Epithelial cell of esophagus (primary cell): ENCODE measurements at places on chromosomes 16 and 17.

DNA sequence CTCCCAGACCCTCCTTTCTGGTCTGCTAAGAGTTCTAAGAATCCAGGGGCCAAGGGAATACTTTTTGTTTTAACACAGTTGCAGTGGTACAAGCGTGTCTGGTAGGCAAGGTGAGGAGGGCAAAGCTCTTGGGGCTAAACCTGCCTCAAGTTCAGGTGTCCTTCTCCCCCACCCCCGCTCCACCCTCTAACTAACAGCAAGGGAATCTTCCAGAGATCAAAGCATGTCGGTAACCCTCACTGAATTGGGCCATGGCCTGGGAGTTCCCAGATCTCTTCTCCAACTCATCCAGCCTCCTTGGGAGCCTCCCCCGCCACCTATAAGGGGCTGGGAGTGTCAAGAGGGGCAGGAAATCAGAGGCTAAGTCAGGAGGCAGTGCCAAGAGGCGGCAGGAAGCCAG, 55.7 kb upstream of the TAC4 start:
- no peak for DNase-seq

- no peak for DNase-seq
Measured at GRCh38 chr17:6525141-6525540, 31.2 kb downstream of the PITPNM3 start.

GRCh38 chr17:81063106-81064093, 28.4 kb downstream of the BAIAP2 start:
- no peak for DNase-seq

GRCh38 chr17:36594626-36595401, 3.1 kb downstream of the DHRS11 start:
- no peak for DNase-seq

GRCh38 chr16:48497932-48498768, 111.8 kb downstream of the N4BP1 start:
- peak; percentile 28 for DNase-seq

GRCh38 chr17:49498029-49498615, 3.0 kb downstream of the NGFR start:
- DNase-seq: no peak

DNA sequence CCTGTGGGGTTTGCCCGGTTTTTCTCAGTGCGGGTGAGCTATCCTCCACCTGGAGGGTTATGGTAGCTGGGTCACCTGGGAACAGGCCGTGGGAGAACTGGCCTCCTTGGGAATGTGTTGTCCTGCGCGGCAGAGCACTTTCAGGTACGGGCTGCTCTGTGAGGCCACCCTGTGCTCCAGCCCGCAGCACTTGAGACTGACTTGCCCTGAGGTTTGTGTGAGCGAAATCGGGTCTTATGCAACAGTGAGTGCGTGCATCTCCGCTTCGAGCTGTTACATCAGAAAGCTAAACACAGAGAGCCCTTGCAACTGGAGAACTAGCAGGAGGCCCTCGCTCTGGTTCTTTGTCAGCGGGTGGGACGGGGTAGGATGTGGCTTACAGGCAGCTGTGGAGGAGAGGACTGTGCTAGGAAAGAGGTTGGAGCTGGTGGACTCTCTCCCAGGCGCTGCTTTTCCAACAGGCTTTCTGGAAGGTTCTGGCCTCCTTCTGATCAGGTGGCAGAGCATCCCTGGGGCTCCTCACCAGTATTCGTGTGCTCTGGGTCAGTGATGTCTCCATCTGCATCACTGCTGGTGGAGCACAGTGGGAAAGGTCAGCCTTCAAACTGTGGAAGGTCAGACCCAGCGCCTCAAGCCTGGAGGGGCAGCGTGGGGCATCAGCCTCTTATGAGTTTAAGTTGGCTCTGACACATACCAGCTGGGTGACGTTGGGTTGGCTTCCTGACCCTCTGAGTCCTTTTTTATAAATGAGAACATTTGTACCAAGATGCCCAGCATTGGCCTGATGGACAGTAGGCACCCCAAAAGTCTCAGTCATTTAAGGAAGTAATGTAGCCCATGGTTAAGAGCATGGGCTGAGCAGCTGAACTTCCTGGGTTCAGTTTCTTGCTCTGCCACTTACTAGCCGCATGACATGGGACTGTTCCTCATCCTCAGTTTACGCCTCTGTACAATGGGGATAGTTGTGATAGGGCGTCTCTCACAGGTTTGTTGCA, 76.3 kb downstream of the KSR1 start:
- DNase-seq: peak; percentile 60

DNA sequence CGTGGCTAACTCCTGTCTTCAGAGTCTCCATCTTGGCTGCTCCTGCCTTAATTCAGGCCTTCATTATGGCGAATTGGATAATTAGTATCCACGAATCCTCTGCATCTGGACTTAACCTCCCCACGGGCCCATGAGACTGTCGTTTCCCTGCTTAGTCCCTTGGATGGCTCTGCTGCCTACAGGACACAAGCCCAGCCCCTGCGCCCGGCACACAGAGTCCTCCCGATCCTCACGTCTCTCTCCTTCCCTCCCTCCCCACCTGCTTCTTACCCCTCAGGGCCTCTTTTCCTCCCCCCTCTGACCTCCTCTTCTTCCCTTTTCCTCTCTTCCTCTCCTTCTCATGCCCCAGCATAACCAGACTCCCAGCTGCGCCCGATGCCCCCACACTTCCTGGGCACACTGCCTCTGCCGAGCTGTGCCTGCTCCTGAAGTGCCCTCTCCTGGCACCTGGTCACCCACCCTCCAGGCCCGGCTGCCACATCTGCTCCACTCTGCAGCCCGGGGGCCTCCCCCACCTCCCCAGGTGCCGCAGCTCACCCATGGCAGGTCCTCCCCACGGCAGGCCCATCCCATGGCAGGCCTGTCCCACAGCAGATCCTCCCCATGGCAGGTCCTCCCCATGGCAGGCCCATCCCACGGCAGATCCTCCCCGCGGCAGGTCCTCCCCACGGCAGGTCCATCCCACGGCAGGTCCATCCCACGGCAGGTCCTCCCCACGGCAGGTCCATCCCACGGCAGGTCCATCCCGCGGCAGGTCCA, 45.9 kb downstream of the RPH3AL start:
- DNase-seq: no peak

DNA sequence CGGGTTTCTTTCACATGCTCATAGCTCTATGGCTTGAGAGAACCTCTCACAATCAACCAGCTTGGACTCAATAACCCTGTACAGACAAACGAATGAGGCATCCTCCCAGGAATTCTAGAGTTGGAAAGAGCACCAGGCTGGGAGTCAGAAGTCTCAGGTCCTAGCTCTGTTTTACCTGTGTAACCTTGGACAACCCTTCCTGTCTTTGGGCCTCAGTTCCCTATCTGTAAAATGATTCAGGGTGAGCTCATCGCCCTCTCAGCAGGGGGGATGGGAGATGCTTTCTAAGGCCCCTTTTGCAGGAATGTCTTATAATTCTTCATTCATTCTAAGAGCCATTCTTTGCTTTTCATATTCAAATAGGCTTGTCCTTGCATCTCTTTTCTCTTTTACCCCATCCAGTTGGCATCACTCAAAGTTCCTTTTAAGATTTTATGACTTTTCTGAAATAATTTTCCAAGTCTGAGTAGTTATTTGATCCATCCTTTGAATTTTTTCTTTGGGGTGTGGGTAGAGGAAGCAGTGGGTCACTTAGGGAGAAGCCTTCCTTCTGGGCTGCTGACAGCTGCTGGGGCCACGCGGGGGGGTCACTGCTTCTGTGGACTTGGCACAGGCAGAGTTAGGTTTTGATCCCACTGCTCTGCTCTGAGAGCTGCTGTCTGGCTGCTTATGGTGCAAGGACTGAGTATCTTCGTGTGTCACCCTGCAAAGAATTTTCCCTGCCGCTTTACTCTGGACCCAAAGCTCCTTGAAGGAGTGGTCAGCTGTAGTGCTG, 102.7 kb downstream of the UTP18 start:
- DNase-seq: peak; percentile 2

- no peak for DNase-seq
Measured at GRCh38 chr17:42051013-42051400, 606 bp upstream of the C17orf113 start.

GRCh38 chr17:71395901-71396300, 724.9 kb upstream of the SOX9 start:
- no peak for DNase-seq

DNA sequence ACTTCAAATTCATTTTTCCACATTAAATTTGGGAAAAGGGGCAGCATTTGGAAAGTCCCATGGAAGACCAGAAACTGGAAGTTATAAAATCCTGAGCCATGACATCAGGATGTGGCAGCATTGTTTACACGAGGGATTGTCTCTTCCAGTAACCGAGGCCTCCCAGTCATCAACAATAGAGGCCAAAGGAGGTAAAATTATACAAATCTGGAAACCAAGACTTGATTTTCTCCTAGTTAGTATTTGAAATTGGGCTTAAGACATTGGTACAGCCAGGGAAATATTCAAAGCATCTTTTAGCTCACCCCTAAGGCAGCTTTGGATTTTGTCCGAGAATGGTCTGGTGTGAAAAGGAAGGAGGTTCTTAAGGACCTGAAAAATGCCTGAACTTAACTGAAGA, 251.6 kb upstream of the FOXF1 start:
- no peak for DNase-seq

DNA sequence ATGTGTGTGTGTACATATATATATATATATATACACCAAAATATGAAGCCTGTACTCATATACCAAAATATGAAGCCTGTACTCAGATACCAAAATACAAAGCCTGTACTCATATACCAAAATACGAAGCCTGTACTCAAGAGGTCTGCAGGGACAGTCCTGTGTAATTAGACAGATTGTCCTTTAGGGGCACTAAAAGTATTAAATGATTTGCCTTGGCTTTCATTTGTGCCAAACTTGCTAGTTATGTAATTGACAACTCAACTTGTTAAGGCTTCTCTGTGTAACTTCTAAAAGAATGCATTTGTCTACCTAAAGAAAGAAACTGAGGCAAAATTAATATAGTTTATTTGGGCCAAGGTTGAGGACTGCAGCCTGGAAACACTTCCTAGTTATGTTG, 30.8 kb upstream of the DHX40 start:
- DNase-seq: no peak

- no peak for DNase-seq
Measured at GRCh38 chr17:57286399-57287105, 30.2 kb downstream of the MSI2 start.

GRCh38 chr16:56758930-56759329, 29.0 kb downstream of the NUP93 start:
- DNase-seq: no peak
